ENCODE measurements at places on chromosomes 16 and 17. TPM values are rescaled to one million over a fixed set of nuclear protein-coding genes. Genes with fewer than 3 reads are reported as not detected.

NPIPB4 gene
- 43.6 TPM for total RNA-seq

SOCS1 gene
- 3.9 TPM for total RNA-seq

CHD9 gene
- 48.9 TPM for total RNA-seq

ATP1B2 gene
- not detected for total RNA-seq

ZNF205 gene
- total RNA-seq = 24.1 TPM

CBX2 gene
- 2.3 TPM for total RNA-seq

POLR3E gene
- total RNA-seq = 57.4 TPM

CTRB1 gene
- not detected for total RNA-seq

ICAM2 gene
- total RNA-seq = 1.2 TPM

ZNF750 gene
- not detected for total RNA-seq

KRTAP2-3 gene
- total RNA-seq = 1.00 TPM

RND2 gene
- 0.50 TPM for total RNA-seq

OR3A2 gene
- under 0.01 TPM for total RNA-seq

PNMT gene
- 0.22 TPM for total RNA-seq

PRSS21 gene
- total RNA-seq = 3.4 TPM

MMP15 gene
- 4.2 TPM for total RNA-seq

CACNG5 gene
- not detected for total RNA-seq

CTF1 gene
- total RNA-seq = 3.0 TPM

CDK10 gene
- 58.2 TPM for total RNA-seq

TSEN54 gene
- total RNA-seq = 15.7 TPM

SP6 gene
- total RNA-seq = 0.11 TPM

KCNJ12 gene
- total RNA-seq = under 0.01 TPM

CDRT4 gene
- total RNA-seq = 4.1 TPM

EFTUD2 gene
- total RNA-seq = 88.9 TPM

KLHL10 gene
- total RNA-seq = not detected

FMNL1 gene
- total RNA-seq = 2.2 TPM

KCNJ18 gene
- total RNA-seq = not detected

TEX19 gene
- 0.12 TPM for total RNA-seq

NPIPB2 gene
- total RNA-seq = 6.2 TPM

PRSS53 gene
- 2.7 TPM for total RNA-seq

CRAMP1 gene
- total RNA-seq = 7.7 TPM

SEZ6 gene
- total RNA-seq = not detected

GSDMA gene
- not detected for total RNA-seq

FBXO39 gene
- 0.33 TPM for total RNA-seq

PIMREG gene
- 52.6 TPM for total RNA-seq

CD300A gene
- not detected for total RNA-seq

ZSCAN10 gene
- not detected for total RNA-seq

DPEP3 gene
- not detected for total RNA-seq

DDX28 gene
- 20.3 TPM for total RNA-seq

VMO1 gene
- 0.11 TPM for total RNA-seq

RABEP2 gene
- 42.5 TPM for total RNA-seq

KRT28 gene
- total RNA-seq = not detected

CHP2 gene
- total RNA-seq = not detected

DNAH9 gene
- total RNA-seq = not detected

GRB7 gene
- 0.37 TPM for total RNA-seq

C1QL1 gene
- total RNA-seq = 0.37 TPM

SRR gene
- 20.8 TPM for total RNA-seq

MYH13 gene
- not detected for total RNA-seq

CES5A gene
- total RNA-seq = not detected

MYH11 gene
- total RNA-seq = under 0.01 TPM

TBC1D3G gene
- total RNA-seq = not detected

CHRNE gene
- 0.62 TPM for total RNA-seq

RASD1 gene
- total RNA-seq = 2.0 TPM

CCL13 gene
- not detected for total RNA-seq

LGALS9C gene
- total RNA-seq = not detected
